ENCODE measurements at places on chromosomes 5 and 9.

DNA sequence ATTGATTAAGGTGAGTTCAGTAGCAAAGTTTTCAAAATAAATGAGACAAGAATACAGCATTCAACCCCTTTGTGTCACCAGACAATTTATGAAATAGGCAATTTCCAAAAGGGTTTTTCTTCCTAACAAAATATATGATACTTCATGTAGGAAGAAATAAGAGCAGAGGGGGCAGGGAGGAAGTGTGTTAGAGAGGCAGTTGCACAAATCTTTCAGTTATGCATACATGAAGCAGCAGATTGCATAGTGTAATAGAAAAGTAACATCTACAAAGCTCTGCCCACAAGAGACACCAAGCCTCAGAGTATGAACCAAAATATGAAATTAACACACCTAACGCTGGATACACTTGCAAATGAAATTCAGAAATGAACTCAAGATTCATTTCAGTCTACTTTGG is 157.0 kb downstream of the DENND1A start:
- DNase-seq, result no peak

GRCh38 chr5:156947925-156948324 is 15.1 kb downstream of the TIMD4 start:
- DNase-seq, result no peak

DNA sequence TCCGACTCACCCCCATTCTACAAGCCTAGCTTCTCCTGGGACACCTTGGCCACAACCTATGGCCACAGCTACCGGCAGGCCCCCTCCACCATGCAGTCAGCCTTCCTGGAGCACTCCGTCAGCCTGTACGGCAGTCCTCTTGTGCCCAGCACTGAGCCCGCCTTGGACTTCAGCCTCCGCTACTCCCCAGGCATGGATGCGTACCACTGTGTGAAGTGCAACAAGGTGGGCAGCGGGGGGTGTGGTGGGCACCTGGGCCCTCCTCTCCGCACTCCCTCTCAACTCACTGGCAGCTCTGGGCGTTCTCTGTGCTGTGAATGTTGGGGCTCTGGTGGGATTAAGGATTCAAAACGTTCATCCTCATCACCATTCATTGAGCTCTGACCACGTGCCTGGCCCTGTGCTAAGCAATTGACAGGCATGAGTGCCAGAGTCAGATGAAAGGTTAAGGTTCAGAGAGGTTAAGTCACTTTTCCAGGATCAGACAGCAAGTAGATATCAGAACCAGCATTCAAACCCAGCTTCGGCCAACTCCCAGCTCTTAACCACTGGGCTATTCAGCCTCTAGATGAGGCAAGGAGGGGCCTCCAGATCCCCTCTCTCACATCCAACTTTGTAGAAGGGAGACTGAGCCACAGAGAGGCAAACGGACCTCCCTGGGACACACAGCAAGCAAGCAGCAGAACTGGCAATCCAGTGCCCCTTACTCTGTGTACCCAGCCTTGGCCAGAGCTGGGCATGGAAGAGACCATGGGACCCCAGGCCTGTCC is 9.9 kb downstream of the GFI1B start:
- DNase-seq, result no peak

DNA sequence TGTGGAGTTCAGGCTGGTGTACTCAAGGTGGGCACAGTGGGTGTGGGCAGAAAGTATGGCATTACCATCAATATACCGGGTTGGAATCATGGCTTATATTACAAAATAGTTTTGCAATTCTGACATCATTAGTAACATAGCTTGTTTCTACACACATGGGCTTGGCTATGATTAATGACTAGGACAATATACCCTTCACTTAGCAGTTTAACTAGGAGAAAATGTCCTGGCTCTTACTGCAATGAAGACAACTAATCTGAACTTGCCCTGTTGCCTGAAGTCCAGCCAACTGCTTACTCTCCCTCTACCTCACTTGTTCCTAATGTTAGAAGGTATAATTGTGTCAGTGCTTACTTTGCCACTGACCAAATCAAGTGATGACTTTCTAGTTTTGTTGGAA is 612.5 kb downstream of the EFNA5 start:
- DNase-seq, result no peak

- DNase-seq, result no peak
Observed at GRCh38 chr5:147479949-147480348, 29.9 kb downstream of the DPYSL3 start.

DNA sequence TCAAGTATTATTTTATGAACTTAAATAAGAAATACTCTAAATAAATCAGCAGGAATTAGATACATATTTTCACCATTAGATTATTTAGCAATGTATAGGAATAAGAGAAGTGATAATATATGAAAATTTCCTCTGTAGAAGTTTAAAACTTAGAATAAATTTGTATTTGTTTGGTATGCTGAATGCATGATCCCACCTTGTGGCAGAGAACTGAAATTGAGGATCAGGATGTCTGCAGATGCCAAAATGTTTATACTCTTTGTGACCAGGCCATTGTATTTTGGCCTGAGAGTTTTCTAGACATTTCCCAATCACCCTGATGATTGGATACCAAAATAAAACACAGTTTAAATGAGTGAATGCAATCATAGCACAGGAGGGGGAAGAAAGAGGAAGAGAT is 6.3 kb downstream of the TYRP1 start:
- no peak for DNase-seq

GRCh38 chr9:115373710-115374045 is 255.7 kb upstream of the TNC start:
- no peak for DNase-seq

- no peak for DNase-seq
Observed at GRCh38 chr9:90005388-90005787, 400.6 kb downstream of the GADD45G start.

- no peak for DNase-seq
Observed at GRCh38 chr5:89968958-89969381, 440.6 kb downstream of the CETN3 start.

DNA sequence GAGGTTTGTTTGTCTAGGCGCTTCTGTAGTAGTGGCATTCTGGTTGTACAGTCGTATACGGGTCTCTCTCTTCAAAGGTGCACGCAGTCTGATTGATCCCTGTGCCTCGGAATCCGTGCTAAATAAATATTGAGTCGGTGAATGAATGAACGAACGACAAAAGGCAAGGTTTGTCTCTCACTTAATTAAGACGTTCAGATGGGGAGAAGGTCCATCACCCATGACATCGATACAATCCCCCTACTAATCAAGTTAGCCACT is 500 bp upstream of the CREBRF start:
- DNase-seq, result no peak

DNA sequence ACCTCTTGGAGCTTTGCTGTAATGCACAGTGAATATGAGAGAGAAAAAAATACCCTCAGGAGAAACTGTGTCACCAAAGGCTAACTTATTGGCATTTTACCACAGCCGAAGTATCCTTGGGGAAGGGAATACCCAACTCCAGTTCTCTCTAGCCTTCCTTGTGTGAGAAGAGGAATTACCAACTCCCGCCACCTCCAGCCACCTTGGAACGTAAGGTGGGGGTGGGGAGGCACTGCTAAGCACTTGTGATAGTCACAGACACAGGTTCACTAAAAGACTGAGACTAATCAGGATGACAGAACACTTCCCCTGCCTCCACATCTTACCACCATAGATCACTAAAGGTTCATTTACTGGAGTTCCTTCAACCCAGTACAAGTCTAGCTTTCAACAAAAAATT is 102.0 kb upstream of the ADAMTS19 start:
- DNase-seq, result no peak

DNA sequence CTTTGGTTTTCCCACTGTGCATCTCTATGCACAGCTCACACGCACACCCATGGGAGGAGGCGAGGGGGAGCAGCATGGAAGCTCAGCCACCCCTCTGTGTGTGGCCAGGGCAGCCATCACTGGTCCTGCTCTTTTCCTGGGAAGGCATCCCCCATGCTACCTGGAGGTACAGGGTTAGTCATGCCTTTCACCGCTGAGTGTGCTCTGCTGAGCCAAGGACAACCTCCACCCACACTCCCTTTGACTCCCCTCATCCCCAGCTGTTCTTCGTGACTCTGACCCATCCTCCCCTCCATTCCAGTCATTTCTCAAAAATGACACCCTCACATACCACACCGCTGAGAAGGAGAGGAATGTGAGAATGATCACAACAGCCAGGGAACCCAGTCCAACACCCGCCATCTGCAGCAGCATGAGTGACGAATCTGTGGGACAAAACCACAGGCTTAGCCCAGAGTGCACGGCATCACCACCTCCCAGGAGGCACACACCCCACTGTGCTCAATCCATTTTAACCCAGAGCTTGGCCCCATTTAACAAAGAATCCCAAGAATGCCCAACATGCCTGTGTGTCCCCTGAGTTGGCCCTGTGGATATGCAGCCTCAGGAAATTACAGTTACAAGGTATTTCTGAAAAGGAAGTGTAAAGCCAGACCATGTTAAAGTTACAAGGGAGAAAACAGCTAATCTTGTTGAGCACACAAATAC is 133.4 kb downstream of the SUSD1 start:
- no peak for DNase-seq

All from activated CD4-positive, alpha-beta T cell treated with anti-CD3 and anti-CD28 coated beads, Interleukin-2, amount 50 U/mL, for 24 hours (primary cell).